Regular cardiac myocyte (primary cell): ENCODE measurements at places on chromosomes 6 and 20. TPM values are rescaled to one million over a fixed set of nuclear protein-coding genes. Genes with fewer than 3 reads are reported as not detected.

SAMD3 gene
- 26.5 and 28.8 TPM in 2 replicates for total RNA-seq

TAGAP gene
- not detected in 2 replicates for total RNA-seq

KIZ gene
- total RNA-seq = 9.8 and 19.7 TPM in 2 replicates

GINS1 gene
- total RNA-seq = 3.1 and 29.3 TPM in 2 replicates

SLC2A10 gene
- 32.2 and 49.3 TPM in 2 replicates for total RNA-seq

DEFB124 gene
- total RNA-seq = not detected in 2 replicates

SEL1L2 gene
- not detected in 2 replicates for total RNA-seq

RAET1G gene
- 0.77 TPM in 1 of 2 replicates, not detected in the other for total RNA-seq

FAM209B gene
- not detected in 2 replicates for total RNA-seq

COL9A1 gene
- not detected in 2 replicates for total RNA-seq

TCF21 gene
- 8.2 and 8.5 TPM in 2 replicates for total RNA-seq

NKAIN4 gene
- total RNA-seq = 0.19 TPM in 1 of 2 replicates, not detected in the other

HAO1 gene
- total RNA-seq = not detected in 2 replicates

SLC32A1 gene
- under 0.01 TPM in 1 of 2 replicates, not detected in the other for total RNA-seq

NEDD9 gene
- total RNA-seq = 12.7 and 29.5 TPM in 2 replicates

BTBD9 gene
- 8.8 and 18.3 TPM in 2 replicates for total RNA-seq

LIN28B gene
- not detected in 2 replicates for total RNA-seq

ZNF334 gene
- total RNA-seq = 2.5 and 3.1 TPM in 2 replicates

RXRB gene
- 22.8 and 23.8 TPM in 2 replicates for total RNA-seq

TREML4 gene
- not detected in 2 replicates for total RNA-seq

RNF8 gene
- 21.9 and 27.9 TPM in 2 replicates for total RNA-seq

LHFPL5 gene
- total RNA-seq = not detected in 2 replicates

TNF gene
- total RNA-seq = not detected in 2 replicates

PMEPA1 gene
- total RNA-seq = 1.5 and 4.8 TPM in 2 replicates

ZDHHC14 gene
- total RNA-seq = 3.8 and 4.8 TPM in 2 replicates

POLR1H gene
- total RNA-seq = 25.9 and 39.7 TPM in 2 replicates

PKIG gene
- 42.8 and 74.4 TPM in 2 replicates for total RNA-seq

FHL5 gene
- 0.28 TPM in 1 of 2 replicates, not detected in the other for total RNA-seq

SLC44A4 gene
- not detected in 2 replicates for total RNA-seq

PCED1A gene
- 22.8 and 35.8 TPM in 2 replicates for total RNA-seq

LY6G6C gene
- total RNA-seq = under 0.01 TPM in 1 of 2 replicates, not detected in the other

CCDC167 gene
- 24.8 and 39.3 TPM in 2 replicates for total RNA-seq

NHSL1 gene
- total RNA-seq = 6.2 and 9.2 TPM in 2 replicates

DDO gene
- 1.9 and 2.8 TPM in 2 replicates for total RNA-seq

HUS1B gene
- 0.77 and 1.1 TPM in 2 replicates for total RNA-seq

GPX5 gene
- total RNA-seq = not detected in 2 replicates

NHLRC1 gene
- total RNA-seq = 2.1 and 2.8 TPM in 2 replicates

CEP57L1 gene
- total RNA-seq = 24.0 and 29.1 TPM in 2 replicates

CUTA gene
- 87.4 and 143 TPM in 2 replicates for total RNA-seq

IBTK gene
- 45.7 and 54.3 TPM in 2 replicates for total RNA-seq

C6orf52 gene
- total RNA-seq = 0.56 TPM in 1 of 2 replicates, not detected in the other
